Lung (tissue), 17 donors: ENCODE measurements at places on chromosomes 16 and 17.

DNA sequence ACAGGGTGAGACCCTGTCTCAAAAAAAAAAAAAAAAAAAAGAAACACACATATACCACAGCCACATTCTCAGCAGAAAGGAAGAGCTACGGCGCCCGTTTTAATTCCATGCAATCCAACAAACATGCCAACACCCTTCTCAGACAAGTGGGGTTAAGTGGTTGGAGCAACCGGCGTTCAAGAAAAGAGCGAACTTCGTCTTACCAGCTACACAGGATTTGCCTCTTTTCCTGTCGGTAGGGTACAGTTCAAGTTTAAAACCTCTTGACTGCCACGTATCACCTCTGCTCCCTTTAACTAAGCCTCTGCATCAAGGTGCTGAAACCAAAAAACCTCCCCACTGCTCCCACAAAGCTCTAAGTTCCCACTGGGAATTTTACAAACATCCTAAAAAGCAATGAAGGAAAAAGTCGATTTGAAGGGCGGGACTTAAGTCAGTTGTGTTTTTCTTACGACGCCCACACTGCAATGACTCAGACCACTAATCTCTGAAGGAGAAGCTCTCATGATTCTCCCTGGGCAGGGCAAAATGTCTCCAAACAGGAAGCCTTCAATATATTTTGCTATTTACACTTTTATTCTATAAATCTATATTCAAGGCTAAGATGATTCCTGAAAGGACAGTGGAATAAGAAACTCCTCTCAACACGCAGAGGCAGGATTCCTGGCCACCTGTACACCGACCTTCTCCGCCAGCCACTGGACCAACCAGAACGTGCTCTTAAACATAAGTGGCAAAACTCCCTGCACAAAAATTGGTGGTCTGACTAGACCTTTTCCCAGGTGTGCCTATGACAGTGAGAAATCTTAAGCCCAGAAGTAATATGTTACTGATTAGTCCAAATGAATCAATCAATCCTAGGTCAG, 18.8 kb downstream of the SRP68 start:
- peak; percentile 68 for DNase-seq

DNA sequence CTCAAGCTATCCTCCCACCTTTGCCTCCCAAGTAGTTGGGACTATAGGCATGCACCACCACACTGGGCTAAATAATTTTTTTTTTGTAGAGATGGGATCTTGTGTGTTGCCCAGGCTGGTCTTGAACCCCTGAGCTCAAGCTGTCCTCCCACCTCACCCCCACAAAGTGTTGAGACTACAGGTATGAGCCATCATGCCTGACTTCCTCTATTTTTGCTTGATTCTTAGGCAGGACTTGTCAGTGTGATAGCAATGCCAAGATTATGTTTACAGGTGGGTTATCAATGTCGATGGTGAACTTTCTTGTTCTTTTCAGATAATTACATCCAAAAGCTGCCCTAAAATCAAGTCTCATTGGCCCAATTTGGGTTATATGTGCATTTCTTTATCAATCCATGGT, 96.9 kb downstream of the HS3ST4 start:
- DNase-seq: no peak

DNA sequence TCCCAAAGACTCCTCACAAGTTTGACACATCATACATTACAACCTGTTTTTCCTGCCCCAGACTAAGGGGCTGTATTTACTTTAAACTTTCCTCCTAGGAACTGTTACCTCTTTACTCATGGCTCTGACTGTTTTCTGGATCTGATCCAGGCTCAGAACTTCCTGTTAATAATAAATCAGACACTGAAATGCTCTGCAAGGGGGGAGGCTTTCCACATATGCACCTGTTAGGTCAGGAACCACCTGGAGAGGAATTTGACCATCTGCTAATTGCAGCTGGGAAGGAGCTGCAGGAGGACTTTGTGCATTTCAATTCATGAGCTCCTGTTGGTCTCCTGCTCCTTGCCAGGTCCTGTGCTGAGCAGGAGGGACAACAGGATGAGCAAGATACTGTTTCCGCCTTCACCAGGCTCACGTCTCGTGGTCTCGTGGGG, 476.9 kb upstream of the CDH5 start:
- DNase-seq: peak; percentile 17

DNA sequence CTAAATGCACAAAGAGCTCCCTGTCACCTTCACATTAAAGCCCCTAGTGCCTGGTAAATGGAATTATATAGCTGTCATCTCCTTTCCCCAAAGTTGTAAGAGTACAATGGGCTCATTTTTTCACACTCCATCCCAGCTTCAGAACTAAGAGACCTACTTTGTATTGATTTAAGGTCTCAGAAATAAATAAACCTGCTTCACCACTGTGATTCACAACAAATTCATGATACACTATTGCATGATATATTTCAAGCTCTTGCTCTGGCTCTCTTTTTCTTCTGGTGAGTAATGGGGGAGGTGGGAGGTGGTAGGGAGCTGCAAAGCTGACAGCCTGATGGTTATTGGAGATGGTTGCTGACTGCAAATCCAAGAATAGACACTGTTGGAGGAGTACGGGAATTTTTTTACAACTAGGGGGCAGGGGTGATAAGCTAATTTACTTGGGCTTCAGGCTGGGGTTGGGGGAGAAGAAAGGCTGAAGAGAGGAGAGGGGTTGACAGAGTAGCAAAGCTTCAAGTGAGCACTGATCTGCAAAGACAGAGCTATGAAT, 189.9 kb downstream of the AATF start:
- no peak for DNase-seq

GRCh38 chr16:89147085-89147817, 24.3 kb upstream of the CDH15 start:
- no peak for DNase-seq

DNA sequence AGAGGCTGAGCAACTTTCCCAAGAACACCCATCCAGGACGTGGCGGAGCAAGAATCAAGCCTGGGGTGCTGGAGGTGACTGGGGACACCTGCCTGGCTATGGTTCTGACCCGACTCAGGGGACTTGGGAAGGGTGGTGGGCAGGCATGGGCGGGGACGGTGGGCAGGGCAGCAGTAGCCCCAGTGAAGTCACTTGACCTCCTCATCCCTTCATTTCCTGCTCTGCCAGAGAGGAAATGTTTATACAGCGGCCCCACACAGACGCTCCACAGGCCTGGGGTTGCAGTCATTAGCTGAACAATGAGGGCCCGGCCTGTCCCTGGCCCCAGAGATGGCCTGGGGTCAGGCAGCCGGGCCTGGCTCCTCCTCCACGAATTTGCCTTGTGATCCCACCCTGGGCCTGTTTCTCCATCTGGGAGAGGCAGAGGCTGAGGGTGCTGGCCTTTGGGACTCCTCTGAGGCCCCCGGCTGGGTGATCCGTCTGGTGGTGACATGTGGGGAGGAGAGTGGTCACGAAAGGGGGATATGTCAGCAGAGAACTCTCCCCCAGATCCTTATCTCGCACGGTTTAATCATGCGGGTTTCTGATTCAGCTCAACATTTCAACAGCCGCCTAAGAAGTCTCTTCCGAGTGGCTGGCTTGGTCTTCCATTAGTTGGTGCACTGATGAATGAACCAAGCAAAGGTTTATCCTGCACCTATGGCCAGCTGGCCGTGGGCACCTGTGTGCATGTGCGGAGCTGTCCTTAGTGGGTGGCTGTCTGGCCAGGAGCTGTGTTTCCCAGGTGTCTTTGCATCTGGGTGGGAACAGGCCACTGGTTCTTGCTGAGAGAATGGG, 175.9 kb downstream of the IRF8 start:
- DNase-seq: peak; percentile 56

GRCh38 chr17:4072487-4073157, 70.2 kb downstream of the ZZEF1 start:
- no peak for DNase-seq

- DNase-seq: no peak
Measured at GRCh38 chr17:56440419-56440818, 153.1 kb upstream of the NOG start.

DNA sequence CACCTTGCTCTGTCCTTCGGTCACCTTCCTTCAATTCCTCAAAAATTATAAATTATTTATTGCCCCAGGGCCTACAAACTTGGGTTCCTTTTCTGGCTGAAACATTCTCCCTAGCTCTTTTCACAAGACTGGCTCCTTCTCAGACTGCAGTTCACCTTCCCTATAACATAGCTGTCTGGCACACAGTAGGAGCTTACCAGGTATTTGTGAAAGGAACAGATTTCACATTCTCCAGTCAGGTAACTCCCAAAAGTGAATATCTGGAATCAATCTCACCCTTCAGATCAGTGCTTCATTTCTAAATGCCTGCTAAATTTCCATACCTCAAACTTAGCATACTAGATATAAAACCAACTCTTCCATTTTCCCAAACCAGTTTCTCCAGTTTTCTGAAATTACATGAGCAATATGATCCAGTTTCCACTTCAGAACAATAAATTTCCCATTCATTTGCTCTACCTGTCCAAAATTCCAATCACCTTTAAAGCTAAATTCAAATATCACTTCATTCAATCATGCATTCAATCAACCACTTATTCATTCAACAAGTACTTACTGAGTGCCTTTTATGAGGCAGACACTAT, 6.1 kb downstream of the RFFL start:
- no peak for DNase-seq

GRCh38 chr16:4487955-4488498, 11.8 kb downstream of the HMOX2 start:
- DNase-seq: peak; percentile 53

DNA sequence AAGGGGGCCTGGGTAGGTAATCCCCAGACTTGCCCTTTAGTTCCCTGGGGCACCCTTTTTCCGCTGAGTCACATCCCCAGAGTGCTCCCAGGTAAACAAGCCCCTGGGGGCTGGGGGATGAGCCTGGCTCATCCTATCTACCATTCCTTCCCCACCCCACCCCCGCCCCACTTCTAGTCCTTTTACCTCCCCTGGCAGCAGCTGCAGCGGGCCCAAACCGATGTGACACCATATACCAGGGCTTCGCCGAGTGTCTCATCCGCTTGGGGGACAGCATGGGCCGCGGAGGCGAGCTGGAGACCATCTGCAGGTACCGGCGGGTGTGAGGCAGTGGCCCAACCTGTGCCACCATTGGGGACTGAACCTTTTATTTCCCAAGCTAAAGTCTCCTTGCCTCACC, 860 bp downstream of the NRN1L start:
- DNase-seq: no peak

DNA sequence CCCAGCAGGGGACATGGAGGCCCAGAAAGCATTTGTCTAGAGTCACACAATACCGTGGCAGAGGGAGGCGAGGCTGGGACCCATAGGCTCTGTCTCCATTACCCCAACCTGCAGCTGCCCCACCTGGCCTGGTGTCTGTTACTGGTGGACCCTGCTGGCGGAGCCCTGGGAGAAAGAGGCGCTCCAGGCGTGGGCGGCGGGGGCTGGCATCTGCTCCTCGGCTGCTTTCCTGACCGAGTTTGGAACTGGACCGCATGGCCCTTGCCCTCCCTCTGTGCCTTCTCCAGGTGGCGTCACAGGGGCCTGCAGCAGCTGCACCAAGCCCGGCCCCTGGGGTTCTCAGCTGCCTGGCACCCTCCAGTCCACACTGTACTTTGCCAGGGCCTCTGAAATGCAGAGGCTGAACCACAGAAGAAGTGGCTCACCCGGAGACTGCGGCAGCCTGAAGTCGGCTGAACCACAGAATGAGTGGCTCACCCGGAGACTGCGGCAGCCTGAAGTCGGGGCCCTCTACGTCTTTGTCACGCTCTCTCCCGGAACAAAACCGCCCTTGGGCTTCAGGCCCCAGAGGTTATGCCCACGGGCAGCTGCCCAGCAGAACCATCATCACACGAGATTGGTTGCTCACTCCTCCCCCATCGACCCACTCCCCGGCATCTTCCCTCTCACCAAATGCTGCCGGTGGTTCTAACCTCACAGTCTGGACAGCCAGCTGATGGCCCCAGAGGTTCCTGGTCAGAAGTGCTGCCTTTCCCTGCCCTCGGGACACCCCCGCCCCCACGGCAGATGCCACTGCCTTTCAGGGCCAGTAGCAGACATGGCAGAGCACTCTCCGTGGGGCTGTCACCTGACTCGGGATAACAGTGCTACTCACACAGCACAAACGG, 20.2 kb downstream of the CBFA2T3 start:
- DNase-seq: no peak

- no peak for DNase-seq
Measured at GRCh38 chr16:85391175-85391707, 221.9 kb upstream of the GSE1 start.

- peak; percentile 95 for DNase-seq
Measured at GRCh38 chr16:72985995-72986394, 61.9 kb downstream of the ZFHX3 start.

DNA sequence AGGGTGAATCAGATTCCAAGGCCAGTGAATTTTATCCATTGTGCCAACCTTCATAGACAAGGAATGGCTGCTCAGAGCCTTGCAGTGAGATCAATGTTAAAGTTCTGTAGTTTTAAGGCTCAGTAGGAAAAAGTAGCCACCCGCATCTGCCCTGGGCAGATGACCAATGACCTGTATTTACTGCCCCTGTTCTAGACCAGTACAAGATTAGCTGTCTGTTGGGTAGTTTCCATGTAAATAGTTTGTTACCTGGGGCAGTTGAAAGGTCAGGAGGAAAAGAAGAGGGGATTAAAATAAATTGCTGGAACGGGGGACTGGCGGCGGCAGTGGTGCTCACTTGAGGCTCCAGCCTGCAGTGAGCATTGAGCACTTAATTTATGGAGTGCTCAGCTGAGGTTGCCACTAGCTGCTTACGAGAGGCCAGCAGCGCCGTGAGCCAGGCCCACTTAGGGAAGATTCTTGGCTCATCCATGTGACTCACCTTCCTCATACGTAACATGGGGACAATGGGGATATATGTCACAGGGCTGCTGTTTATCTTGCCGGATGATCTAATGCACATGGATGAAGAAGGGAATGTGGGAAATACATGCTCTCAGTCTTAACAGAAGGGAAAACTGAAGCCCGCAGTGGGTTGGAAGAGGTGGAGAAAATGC, 10.7 kb upstream of the NOS2 start:
- no peak for DNase-seq

DNA sequence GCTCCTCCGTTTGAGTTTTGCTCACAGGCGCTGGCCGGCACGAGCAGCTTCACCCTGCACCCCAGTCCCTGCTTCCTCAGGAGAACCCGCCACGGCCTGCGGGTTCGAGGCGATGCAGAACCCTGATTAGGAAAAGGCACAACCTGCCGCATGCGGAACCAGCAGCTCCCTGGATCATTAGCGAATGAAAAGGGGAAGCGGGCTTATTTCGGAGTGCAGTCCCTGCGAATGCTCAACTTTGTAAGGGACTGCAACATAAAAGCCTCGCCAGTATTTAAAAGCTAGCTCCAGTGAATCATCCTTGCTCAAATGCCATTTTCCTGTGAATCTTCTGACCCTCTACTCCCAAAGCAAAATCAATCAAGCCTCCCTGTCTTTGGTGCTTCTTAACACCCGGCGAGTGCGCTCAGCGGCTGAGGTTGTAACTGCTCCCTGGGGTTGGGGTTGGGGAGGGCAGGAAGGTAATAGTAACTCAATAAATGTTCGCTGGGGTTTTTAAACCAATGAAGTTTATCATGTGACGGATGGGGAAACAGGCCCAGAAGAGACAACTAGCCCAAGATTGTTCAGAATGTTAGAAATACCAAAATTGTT, 678 bp upstream of the AKAP10 start:
- DNase-seq: no peak

- DNase-seq: no peak
Measured at GRCh38 chr16:55222486-55222885, 101.5 kb upstream of the IRX6 start.
